B cell (primary cell): ENCODE measurements at places on chromosomes 4 and X.

DNA sequence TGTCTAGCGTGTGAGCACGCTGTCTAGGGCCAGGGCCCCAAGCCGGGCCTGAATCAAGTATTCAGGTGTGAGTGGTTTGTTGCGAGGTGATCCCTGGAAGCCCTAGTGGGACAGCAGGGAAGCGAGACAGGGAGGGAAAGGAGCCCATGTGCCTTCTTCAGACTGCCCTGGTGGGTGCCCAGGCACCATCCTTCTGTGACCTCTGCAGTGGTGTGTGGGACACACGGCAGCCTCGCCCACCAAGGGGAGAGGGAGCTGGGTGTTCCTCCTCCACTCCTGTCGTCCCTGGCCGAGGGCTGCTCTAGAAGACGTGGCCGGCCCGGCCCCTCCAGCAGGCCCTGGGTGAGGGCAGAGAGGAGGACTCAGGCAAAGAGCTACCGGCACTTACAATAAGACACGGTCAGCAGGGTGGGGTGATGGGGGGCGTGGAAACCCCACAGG is 47.4 kb downstream of the HTRA3 start:
- H3K27me3 ChIP-seq, result no peaks in the 10 kb centered on the region
- H3K4me1 ChIP-seq, result no peaks in the 10 kb centered on the region
- no peak overlapping the region for H3K4me3 ChIP-seq
- DNase-seq, result no peak
- no peaks in the 10 kb centered on the region for H3K36me3 ChIP-seq

- no peak overlapping the region for H3K27ac ChIP-seq
- H3K4me3 ChIP-seq, result no peak overlapping the region
- no peaks in the 10 kb centered on the region for H3K4me1 ChIP-seq
- H3K27me3 ChIP-seq, result no peaks in the 10 kb centered on the region
- no peaks in the 10 kb centered on the region for H3K36me3 ChIP-seq
Observed at GRCh38 chr4:122967231-122967630, 44.8 kb upstream of the NUDT6 start.

DNA sequence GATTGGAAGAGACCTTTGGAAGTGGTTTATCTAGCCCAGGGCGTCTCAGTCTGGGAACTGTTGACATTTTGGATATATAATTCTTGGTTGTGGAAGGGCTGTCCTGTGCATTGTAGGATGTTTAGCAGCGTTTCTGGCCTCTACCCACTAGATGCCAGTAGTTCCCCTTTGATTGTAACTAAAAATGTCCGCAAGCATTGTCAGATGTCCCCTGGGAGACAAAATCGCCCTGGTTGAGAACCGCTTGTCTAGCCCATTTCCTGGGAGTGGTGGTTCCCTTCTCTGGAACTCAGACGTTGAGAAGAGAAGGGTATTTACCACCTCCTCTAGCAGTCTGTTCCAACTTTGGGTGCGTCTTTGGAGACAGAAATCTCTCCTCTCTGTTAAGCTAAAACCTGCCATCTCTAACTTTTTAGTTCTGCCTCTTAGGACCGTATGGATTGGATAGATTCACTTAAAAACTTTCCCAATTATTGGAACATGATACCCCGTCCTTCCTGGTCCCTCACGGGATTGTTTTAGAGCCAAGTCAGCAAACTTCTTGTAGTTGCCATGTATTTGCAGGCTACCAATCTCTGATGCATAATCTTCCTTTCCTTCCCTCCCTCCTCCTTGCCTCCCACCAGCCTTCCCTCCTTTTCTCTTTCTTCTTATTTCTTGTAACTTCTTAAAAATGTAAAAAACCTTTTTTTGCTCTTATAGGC is 13.9 kb downstream of the TMEM165 start:
- no peaks in the 10 kb centered on the region for H3K27me3 ChIP-seq
- peaks cover 9% of the 10 kb centered on the region for H3K36me3 ChIP-seq
- H3K27ac ChIP-seq, result peak overlapping the region; percentile 77
- H3K4me1 ChIP-seq, result peaks cover 14% of the 10 kb centered on the region

GRCh38 chrX:53186351-53186750 is 38.7 kb downstream of the KDM5C start:
- no peak overlapping the region for H3K27ac ChIP-seq
- H3K36me3 ChIP-seq, result no peaks in the 10 kb centered on the region
- no peaks in the 10 kb centered on the region for H3K4me1 ChIP-seq

DNA sequence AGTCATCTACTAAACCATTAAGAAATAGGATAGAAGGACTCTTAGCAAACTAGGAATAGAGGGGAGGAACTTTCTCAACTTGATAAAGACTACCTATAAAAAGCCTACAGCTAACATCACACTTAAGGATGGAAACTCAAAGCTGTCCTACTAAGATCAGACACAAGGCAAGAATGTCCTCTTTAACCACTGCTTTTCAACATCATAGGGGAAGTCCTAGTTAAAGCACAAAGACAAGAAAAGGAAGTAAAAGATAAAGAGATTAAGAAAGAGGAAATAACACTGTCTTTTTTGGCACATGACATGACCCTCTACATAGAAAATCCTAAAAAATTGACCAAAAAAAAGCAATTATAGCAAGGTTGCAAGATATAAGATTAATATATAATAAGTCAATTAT is 136.6 kb downstream of the FBXW7 start:
- H3K27me3 ChIP-seq, result no peaks in the 10 kb centered on the region
- DNase-seq, result peak; percentile 47

- H3K36me3 ChIP-seq, result no peaks in the 10 kb centered on the region
- H3K27me3 ChIP-seq, result no peaks in the 10 kb centered on the region
- H3K4me3 ChIP-seq, result no peak overlapping the region
- H3K4me1 ChIP-seq, result peaks cover 8% of the 10 kb centered on the region
- DNase-seq, result no peak
- H3K27ac ChIP-seq, result no peak overlapping the region
Observed at GRCh38 chrX:129953334-129953648, 29.1 kb upstream of the BCORL1 start.

GRCh38 chrX:123917069-123917468 is 44.4 kb upstream of the STAG2 start:
- H3K4me3 ChIP-seq, result no peak overlapping the region
- no peaks in the 10 kb centered on the region for H3K27me3 ChIP-seq
- no peaks in the 10 kb centered on the region for H3K4me1 ChIP-seq
- H3K36me3 ChIP-seq, result no peaks in the 10 kb centered on the region

DNA sequence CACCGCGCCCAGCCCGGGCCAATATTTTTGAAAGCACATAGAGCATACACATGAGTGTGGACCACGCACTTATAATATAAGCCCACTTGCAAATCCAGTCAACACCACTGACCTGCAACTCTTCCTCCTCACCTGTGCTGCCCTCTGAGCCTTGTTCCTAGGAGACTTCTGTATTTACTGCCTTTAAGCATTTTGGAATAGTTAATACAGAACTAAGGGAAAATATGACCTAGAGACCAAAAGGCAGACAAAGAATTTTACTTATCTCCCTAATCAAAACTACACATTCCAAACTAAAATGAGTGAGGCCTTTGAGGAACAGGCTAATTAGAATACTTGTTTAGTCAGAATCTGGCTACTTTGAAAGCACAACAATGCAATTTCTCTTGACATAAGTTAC is 89.1 kb downstream of the RELL1 start:
- no peaks in the 10 kb centered on the region for H3K4me1 ChIP-seq
- no peak for DNase-seq
- H3K27me3 ChIP-seq, result no peaks in the 10 kb centered on the region
- no peak overlapping the region for H3K4me3 ChIP-seq

DNA sequence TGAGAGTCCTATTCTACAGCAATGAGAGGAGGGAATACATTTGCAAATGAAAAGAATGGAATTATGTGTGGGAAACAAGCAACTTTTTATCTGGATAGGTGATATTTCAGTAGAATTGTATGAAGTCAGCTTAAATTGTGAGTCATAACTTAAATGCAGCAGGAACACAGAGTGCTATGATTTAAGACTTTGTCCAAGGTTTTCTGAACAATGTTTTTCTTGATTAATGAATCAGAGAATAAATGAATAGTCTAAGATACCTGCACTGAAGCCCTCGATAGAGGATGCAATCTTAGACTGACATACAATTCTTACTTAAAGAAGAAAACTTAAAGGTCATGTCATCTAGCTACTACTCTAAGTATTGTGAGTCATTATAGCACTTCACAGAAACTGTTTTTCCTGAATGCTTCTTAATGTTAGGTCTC is 8.0 kb downstream of the ARHGEF38 start:
- no peak for DNase-seq
- no peaks in the 10 kb centered on the region for H3K27me3 ChIP-seq
- H3K36me3 ChIP-seq, result no peaks in the 10 kb centered on the region
- H3K4me1 ChIP-seq, result no peaks in the 10 kb centered on the region
- no peak overlapping the region for H3K27ac ChIP-seq

DNA sequence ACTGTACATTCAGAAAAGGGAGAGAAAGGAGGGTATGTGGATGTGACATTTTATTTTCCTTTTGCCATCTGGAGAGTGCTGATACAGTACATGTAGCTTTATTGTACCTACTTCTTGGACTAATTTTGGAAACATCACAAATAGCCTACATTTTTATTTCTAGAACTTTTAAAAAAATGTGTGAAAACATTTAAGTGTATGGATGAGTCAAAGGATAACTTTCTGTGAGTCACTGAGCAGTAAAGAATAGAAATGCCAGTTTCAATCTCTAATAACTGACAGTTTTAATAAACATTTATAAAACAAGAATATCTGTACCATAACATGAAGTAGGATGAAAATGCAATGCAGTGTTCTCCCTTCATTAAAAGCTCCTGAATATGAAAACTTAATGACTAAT is 374.4 kb upstream of the NWD2 start:
- DNase-seq, result no peak
- H3K36me3 ChIP-seq, result no peaks in the 10 kb centered on the region
- H3K27me3 ChIP-seq, result no peaks in the 10 kb centered on the region

DNA sequence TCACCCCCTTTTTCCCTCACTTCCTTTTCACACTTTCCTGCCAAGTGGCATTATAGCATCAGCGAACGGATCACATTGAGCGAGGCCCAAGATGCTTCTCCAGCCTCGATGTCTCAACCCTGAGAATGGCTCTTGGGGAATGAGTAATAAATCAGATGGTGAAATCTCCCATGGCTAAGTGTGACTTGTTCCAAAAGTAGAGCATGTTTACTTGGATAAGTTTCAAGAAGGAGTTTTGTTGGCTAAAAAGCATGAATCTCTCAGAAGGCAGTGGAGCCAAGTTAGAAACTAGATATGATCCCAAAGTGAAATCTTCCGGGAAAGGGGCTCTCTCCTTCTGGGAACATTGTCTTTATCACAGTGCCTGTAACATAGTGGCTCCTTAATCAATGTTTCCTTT is 316.3 kb downstream of the CAMK2D start:
- H3K27ac ChIP-seq, result no peak overlapping the region
- H3K27me3 ChIP-seq, result no peaks in the 10 kb centered on the region
- DNase-seq, result no peak
- H3K4me3 ChIP-seq, result no peak overlapping the region

DNA sequence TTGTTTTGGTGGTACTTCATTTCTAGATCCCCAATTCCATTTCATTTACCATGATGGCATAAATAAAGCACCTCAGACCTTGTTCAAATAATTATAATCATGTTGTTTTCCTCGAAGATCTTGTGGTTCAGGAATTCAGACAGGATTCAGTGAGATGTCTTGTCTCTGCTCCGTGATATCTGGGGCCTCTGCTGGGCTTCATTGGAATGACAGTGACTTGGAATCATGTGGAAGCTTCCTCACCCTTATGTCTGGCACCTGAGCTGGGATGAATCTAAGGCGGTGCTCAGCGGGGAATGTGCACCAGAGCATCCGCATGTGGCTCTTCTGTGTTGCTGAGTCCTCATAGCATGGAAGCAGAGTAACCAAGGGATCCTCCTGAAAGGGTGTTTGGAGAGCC is 132.2 kb downstream of the VEGFC start:
- no peaks in the 10 kb centered on the region for H3K27me3 ChIP-seq
- no peak overlapping the region for H3K27ac ChIP-seq
- no peak overlapping the region for H3K4me3 ChIP-seq
- no peak for DNase-seq
- no peaks in the 10 kb centered on the region for H3K4me1 ChIP-seq

DNA sequence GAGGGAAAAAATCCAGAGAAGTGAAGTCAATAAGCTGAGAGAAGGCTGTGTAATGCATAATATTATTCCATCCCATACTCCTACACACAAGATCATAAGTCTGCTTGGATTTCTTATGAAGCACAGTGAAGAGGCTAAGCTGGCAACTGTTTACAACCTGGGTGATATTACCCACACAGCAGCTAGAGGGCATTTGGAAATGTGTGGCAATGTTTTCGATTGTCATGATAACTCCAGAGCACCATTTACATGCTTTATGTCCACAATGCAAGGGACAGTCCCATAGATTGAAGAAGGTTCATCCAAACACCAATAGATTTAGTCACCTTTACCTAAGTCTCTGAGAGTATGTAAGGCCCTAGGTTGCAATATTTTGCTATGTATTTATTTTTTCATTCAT is 412.2 kb downstream of the PPP3CA start:
- peak; percentile 13 for DNase-seq
- no peak overlapping the region for H3K27ac ChIP-seq
- H3K4me1 ChIP-seq, result no peaks in the 10 kb centered on the region
- no peaks in the 10 kb centered on the region for H3K36me3 ChIP-seq
- no peak overlapping the region for H3K4me3 ChIP-seq

DNA sequence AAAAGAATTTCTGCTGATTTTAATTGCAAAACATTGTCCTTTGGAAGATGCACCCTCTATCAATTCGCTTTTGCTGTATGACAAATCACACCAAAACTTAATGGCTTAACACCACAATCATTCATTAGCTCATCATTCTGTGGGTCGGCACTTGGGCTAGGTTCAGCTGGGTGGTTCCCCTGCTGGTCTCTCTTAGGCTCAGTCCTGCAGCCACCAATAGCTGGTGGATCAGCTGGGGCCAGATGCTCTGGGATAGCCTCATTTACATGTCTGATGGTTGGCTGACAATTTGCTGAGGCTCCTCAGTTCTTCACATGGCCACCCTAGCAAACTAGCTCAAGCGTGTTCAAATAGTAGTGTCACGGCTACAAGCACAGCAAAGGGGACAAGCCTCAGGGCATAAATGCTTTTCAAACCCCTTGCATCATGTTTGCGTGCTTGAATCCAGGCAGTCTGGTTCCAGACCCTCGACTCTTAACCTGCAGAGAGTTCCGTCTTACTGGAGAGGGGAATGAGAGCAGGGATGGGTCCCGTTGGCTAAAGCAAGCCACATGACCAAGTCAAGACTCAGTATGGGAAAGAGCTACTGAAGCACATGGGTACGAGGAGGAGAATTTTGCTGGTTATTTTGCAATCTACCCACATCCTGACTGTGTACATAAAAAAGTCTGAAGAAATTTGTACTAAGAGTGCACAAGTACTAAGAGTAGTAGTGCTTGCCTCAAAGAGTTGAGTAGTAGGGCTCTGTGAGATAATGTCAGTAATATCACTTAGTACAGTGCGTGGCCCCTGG is 7.5 kb upstream of the ACSL1 start:
- H3K4me1 ChIP-seq, result no peaks in the 10 kb centered on the region
- H3K27me3 ChIP-seq, result no peaks in the 10 kb centered on the region
- H3K4me3 ChIP-seq, result no peak overlapping the region
- H3K36me3 ChIP-seq, result no peaks in the 10 kb centered on the region
- no peak for DNase-seq
